Astrocyte (in vitro differentiated cells and primary cell): ENCODE measurements at places on chromosomes 2 and 18. TPM values are rescaled to one million over a fixed set of nuclear protein-coding genes. Genes with fewer than 3 reads are reported as not detected.

- no peak for DNase-seq
Observed at GRCh38 chr2:7849531-7849930, 832.3 kb upstream of the ID2 start.

DNA sequence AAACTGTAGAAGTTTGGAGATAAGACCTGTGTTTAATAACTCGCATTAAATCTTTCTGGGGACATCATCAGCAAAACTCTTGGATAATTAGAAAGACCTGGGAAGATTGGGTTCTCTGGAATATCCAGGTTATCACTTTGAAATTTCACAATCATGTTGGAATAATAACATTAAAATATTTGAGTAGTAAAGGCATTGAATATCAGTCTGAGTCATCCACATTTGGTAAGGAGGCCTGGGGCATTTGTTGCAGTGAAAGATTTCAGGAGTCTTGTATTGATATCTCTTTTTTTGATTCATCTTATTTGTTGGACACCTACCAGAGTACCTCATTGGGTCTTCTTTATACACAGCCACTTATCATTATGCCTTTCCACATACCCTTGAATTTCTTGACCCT, 95.9 kb downstream of the EPB41L5 start:
- DNase-seq = peak; percentile 29

DNA sequence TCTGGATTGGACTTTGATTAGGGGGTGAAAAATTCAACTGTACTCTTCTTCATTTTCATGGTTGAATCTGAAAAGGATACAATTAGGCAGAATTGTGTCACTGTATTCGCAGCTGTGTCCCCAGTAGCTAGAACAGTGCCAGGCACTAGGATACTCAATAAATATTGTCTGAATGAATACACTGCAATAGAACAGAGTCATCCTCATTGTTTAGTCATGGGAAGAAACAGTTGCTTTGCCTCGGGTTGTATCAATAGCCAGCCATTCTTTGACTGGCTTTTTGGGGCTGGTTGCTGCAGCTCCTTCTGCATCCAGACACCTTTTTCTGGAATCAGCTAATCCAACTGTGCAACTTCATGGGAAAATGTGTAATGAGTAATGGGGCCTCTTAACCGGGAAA, 18.1 kb upstream of the DYNC1I2 start:
- no peak for DNase-seq

- DNase-seq = peak; percentile 80
Observed at GRCh38 chr2:72367530-72368225, 220.0 kb upstream of the CYP26B1 start.

- no peak for DNase-seq
Observed at GRCh38 chr2:132669908-132670495, at the start of gene LYPD1. Gene LYPD1 (minus strand): TSS chr2:132670205. CDS start chr2:132669932, 273 bp downstream.

Gene RTP5
- total RNA-seq = not detected in 2 replicates

Gene RAB27B
- total RNA-seq = 0.91 and 1.1 TPM in 2 replicates
